ENCODE measurements at places on chromosomes 7 and 10.

DNA sequence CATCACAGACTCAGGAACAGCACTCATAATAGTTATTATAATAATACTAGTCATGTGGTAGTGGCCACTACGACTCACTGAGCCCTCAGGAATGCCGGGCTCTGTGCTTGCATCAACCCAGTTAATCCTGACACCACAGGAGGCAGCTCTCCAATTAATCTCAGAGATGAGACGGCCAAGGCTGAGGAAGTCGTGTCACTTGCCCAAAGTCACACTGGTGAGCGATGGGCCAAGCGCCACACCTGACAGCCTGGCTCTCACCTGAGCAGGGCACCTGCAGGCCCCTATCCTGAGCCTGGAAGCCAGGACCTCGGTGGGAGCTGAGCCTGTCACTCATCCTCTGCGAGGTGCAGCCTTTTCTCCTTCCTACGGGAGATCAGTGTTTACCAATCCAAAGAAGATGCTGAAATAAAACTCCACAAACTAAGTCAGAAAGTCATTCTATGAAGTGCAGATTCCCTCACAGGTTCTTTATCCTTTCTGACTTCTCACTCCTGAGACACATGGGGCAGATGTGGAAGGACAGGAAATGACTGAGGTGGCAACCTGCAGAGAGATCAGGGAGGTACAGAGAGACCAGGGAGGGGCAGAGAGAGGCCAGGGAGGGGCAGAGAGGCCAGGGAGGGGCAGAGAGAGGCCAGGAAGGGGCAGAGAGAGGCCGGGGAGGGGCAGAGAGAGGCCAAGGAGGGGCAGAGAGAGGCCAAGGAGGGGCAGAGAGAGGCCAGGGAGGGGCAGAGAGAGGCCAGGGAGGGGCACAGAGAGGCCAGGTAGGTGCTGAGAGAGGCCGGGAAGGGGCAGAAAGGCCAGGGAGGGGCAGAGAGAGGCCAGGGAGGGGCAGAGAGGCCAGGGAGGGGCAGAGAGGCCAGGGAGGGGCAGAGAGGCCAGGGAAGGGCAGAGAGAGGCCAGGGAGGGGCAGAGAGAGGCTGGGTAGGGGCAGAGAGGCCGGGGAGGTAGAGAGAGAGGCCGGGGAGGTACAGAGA, 38.5 kb downstream of the VIPR2 start:
- no peak for DNase-seq

DNA sequence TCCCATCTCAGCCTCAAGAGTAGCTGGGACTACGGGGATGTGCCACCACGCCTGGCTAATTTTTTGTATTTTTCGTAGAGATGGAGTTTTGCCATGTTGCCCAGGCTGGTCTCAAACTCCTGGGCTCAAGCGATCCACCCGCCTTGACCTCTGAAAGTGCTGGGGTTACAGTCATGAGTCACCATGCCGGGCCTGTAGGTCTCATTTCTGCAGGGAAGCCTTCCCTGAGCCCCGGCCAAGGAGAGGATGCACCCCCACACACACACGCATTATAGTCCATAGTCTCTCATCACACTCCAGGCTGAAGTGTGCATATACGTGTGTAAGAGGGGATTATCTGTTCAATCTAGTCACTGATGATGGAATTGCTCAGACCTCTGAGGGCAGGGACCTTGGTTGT, 29.3 kb downstream of the KCNMA1 start:
- DNase-seq: no peak

- DNase-seq: no peak
Measured at GRCh38 chr7:46633200-46633599, 712.1 kb upstream of the IGFBP3 start.

DNA sequence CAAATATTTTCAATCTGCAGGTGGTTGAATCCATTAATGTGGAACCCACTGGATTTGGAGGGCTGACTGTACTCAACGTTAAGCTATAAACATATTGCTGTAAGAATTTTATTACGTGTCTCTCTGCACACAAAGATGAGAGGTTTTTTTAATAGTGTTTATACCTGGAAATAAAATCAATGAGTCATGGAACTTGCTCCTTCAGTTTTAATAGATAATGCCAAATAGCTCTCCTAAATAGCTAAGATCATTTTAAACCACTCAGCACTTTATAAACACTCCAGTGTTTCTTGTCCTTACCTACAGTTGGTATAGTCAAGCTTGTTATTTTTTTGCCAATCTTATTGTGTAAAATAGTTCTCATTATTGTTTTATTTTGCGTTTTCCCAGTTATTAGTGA, 455.6 kb upstream of the FZD8 start:
- no peak for DNase-seq

DNA sequence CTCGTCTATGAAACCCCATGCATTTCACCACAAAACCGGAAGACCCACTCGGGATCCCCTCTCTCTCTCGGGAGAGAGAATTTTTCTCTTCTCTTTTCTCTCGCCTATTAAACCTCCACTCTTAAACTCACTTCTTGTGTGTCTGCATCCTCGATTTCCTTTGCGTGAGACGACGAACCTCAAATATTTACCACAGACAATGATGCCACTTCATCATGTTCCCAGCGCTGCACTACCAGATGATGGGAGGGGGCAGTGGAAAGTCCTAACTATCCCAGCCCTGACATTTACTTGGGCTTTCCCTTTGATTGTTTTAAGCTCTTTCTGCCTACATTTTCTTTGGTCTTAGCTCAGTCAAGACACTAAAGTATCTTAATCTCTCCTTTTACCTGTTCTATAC, 906.7 kb downstream of the GRID1 start:
- DNase-seq: no peak

- no peak for DNase-seq
Measured at GRCh38 chr10:7647062-7647664, 19.6 kb downstream of the ITIH5 start.

DNA sequence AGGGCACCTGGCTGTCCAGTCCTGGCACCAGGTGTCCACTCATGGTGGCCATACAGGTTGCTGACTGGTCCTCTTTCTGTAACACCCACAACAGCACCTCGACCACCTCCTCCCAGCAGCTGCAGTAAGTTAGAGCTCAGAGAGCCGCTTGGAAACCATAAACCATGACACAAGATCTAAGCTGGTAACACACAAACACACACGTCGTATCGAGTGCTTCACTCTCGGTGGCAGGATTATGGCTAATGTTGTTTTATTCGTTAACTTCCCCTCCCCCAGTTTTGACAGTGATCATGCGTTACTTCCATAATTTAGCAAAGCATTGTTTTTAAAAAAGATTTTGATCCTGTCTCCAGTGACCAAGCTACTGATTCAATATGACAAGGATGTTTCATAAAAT, 59.7 kb downstream of the CAMK2B start:
- DNase-seq: no peak

- no peak for DNase-seq
Measured at GRCh38 chr7:106868364-106868763, 3.3 kb downstream of the PIK3CG start.
